ENCODE measurements at places on chromosomes 11 and 22.

DNA sequence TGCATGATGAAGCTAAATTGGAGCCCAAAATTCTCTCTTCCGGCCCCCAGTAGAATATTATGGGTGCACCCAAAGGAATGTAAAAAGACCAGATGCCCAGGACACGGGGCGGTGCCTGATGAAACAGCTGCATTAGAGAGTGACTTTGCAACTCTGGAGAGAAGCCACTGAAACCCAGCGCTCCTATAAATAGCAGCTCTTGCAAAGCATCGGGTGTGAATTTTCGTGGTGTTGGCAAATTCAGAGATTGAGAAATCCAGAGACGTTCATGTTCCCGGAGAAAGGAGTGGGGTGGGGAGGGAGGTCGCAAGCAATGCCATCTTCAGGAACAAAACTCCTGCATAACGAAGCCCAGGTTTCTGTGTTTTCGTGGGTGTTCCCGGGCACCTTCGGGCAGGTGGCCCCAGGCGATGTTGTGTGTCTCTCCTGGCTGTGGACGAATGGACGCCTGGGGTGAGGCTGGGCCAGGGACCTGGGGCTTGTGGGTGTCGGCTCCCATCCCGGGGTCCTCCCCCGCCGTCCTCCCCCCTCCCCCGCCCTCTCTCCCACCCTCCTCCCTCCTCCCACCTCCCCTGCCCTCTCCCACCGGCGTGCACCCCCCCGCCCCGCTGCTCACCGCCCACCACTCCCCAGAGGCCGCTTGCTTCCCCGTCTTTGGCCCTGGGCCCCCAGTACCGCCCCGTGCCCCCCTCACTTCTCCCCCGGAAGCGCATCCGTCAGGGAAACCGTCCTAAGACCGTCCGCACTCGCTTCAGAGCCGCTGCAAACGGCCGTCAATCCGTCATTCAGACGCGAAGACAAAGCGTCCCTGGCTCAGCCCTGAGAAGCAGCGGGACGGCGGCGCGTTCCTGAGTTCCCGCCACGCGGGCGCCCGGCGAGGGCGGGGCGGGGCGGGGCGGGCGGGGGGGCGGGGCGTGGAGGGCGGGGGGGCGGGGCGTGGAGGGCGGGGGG lies 26.7 kb upstream of the TOLLIP start:
- DNase-seq: peak; percentile 59

- peak; percentile 84 for DNase-seq
These were observed 175.0 kb downstream of the TENM4 start for GRCh38 chr11:79265756-79266322.

DNA sequence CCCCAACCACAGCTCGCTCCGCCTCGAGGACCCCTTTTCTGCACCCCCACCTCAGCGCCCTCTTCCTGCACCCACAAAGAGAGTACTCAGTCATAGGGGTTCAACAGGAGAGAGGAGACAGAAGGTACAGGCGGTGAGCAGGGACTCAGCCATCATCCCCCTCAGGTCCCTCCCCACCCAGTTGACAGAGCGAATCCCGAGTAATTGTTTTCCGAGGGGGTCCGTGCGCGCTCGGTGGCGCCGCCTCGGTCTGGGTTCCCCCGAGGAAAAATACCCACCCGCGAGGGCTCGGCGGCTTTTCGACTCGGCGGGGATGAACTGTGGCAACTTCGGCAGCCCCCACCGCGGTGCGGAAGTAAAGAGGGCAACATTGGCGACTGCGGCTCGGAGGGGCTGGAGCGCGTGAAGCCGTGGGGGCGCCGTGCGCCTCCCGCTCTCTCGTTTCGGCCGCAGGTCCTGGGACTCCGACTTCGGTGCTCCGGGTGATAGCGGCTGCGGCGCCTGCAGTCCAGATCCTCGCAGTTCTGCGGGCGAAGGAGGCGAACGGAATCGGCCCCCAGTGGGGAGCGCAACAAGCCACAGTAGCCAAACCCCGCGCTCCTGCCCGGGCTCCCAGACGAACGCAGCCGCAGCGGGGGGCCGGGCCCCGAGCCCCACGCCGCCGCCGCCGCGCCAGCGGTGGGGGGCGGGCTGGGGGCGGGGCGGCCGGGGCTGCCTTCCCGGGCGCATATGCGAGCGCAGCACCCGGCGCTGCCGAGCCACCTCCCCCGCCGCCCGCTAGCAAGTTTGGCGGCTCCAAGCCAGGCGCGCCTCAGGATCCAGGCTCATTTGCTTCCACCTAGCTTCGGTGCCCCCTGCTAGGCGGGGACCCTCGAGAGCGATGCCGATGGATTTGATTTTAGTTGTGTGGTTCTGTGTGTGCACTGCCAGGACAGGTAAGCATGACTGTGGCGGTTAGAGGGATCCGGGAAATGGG lies at the start of gene NELL1:
Gene NELL1, plus strand, starts transcription at position 743 of the 976 bp plus-strand sequence.
- no peak for DNase-seq

DNA sequence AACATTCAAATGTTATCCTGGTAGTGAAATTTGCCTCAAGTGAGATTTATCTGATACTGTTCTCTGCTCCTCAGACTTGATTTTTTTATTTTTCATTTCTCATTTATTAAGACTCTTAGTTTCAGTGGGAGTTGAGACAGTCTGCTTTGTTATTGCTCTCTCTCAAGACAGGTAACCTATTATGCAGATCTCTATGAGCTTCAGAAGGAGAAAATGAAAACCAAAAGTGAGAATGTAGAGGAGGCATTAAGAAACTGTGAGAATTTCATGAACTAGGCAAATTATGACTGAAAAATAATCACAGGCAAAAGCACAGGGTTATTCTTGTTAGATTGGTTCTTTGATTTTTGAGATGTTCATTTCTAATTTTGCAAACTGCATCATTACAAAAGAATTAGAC lies 290.0 kb upstream of the CHORDC1 start:
- DNase-seq: no peak

DNA sequence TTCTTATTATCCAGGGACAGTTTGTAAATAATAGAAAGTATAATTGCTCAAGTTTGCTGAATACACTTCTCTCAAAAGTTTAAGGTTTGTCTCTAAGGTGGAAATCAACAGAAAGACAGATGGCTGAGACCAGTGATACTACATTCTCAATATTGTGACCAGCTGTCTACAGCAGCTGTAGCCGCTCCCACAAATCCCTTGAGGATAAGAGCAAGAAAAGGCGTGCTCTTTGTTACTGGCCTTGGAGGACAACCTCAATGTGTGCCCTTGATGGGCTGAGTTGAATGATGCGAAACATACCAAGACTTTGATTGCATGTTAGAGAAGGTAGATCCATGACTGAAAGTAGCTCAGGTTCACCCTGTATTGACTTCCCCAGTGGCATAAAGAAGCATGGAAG lies 6.1 kb downstream of the OR6M1 start:
- DNase-seq: no peak

GRCh38 chr11:60757231-60757800 lies 649 bp downstream of the MS4A15 start:
- DNase-seq: no peak

DNA sequence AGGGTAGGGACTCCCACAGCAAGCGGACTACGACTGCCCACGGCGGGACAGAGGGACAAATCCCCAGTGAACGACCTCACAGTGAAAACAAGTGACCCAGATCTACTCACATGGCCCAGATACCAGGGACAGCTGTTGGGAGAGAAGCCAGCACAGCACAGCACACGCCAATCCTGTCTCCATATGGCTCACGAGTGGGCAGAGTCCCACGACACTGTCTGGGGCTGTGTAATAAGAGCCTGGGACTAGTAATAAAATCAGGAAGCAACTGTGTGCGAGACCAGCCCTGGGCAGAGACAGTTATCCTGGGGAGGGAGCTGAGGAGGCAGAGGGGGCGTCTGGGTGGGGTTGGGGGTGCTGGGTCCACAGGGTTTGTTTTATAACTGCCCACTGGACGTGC lies 385.0 kb downstream of the CTTN start:
- no peak for DNase-seq

DNA sequence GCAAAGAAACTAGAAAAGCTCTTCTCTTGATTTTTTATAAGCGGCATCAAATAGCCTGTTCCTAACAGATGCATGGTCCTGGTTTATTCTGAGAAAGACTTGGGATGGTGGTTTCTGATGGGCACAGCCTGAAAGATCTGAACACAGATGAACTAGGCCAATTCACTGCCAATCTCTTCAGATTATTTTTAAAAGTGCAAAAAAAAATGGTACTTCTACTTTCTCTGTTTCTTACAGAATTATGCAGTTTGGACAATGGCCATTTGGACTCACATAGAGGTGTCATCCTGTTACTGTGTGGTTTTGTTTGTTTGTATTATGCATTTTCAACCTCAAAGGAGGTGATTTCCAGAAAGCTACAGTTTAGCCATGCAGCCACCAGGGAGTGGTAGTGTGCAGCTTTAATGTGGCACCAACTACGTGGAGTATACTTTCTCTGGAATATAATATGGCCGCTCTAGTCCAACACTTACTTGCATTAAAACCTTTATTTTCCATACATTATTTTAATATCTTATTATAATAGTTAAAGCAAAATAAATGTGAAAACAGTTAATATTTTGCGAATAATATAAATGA lies 469.8 kb upstream of the KIRREL3 start:
- no peak for DNase-seq

GRCh38 chr11:9604134-9604533 lies 30.7 kb downstream of the WEE1 start:
- DNase-seq: no peak

GRCh38 chr11:100467821-100468508 lies 219.1 kb upstream of the ARHGAP42 start:
- DNase-seq: no peak

GRCh38 chr22:26281941-26282340 lies 112.7 kb downstream of the SEZ6L start:
- no peak for DNase-seq

- DNase-seq: no peak
These were observed 10.7 kb upstream of the SERPING1 start for GRCh38 chr11:57586711-57587245.

- no peak for DNase-seq
These were observed 626.3 kb upstream of the ANO5 start for GRCh38 chr11:21566521-21567117.
